Tibial artery (tissue), 4 donors: ENCODE measurements at places on chromosomes 7 and 10.

DNA sequence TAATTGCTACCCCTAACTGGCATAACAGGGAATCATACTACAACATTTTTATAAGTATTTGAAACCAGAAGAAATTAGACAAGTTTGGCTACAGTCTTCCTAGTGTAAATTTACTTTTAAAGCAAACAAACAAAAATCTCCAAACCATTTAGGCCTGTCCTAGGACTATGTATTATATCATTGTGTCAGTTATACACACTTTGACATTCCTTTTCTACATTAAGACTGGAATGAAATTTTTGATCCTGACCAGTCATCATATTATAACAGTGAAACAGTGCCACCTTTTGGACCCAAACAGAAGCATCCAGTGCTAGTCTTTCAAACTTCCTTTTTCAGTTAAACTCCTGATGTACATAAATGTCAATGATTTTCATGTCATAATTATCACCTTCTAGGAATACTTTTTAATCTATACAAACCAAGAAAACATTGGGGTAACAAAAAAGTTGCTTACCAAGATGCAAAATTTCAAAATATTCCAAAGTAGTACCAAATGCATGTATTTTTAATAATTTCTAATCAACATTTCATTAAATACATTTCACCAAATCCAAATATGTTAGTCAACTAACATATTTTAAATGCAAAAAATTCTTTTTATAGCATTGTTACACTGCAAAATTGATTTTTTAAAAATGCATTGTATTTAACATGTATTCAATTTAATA lies 75.7 kb downstream of the IMMP2L start:
- no peak for DNase-seq
- H3K4me1 ChIP-seq = no peaks in the 10 kb centered on the region
- H3K27ac ChIP-seq = no peak overlapping the region
- no peak overlapping the region for H3K4me3 ChIP-seq
- no peaks in the 10 kb centered on the region for H3K27me3 ChIP-seq

GRCh38 chr7:30553141-30553540 lies 41.5 kb upstream of the GARS1 start:
- H3K36me3 ChIP-seq = peaks cover 2% of the 10 kb centered on the region
- no peaks in the 10 kb centered on the region for H3K27me3 ChIP-seq
- no peak overlapping the region for H3K4me3 ChIP-seq
- no peak overlapping the region for H3K27ac ChIP-seq

GRCh38 chr10:33414841-33415240 lies 80.4 kb upstream of the NRP1 start:
- H3K27ac ChIP-seq = no peak overlapping the region
- H3K27me3 ChIP-seq = no peaks in the 10 kb centered on the region
- H3K4me3 ChIP-seq = no peak overlapping the region
- H3K4me1 ChIP-seq = no peaks in the 10 kb centered on the region
- DNase-seq = no peak

DNA sequence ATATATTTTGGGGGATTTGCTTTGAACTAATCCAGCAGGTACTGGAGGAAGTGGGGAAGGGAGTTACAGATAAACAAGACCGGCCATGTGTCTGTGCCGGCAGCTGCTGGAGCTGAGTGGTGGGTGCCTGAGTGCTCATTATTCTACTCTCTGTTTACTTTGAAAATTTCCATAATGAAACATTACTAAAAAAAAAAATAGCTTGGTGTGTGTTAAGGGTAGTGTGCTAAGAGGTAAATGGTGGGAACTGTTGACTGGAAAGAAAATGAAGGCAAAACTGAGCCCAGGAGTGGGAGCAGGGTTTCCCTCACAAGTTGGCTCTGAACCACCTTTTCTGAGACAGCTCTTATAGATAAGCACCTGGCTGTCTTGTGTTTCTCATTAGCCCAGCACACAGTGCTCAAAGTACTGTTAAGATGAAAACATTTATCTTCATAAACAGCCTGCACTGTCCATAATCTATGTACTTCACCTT lies 50.6 kb downstream of the PARD3 start:
- no peak for DNase-seq
- H3K36me3 ChIP-seq = no peaks in the 10 kb centered on the region
- no peak overlapping the region for H3K4me3 ChIP-seq
- peaks cover 18% of the 10 kb centered on the region for H3K4me1 ChIP-seq
- no peaks in the 10 kb centered on the region for H3K27me3 ChIP-seq

- no peaks in the 10 kb centered on the region for H3K27me3 ChIP-seq
- H3K27ac ChIP-seq = no peak overlapping the region
- no peak for DNase-seq
- H3K4me1 ChIP-seq = no peaks in the 10 kb centered on the region
- no peaks in the 10 kb centered on the region for H3K36me3 ChIP-seq
Observed at GRCh38 chr10:121426307-121426706, 171.9 kb downstream of the FGFR2 start.

DNA sequence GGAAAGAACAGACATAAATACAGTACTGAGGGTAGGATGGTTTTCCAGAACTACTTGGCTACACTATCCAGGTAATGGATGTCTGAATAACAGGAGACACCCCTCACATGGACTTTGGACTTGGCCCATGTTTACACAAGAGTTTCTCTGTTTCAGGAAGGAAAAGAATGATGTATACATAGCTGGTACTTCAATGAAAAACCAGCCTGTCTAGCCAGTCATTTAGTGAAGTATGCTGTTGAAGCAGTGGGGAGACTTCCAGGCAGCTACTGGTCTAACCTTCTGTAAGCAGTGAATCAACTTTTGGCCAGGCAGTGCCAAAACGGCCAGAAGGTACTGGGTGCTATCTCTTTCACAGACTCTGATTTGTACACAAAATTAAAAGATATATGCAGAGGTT lies 135.0 kb downstream of the MBL2 start:
- H3K27ac ChIP-seq = no peak overlapping the region
- DNase-seq = no peak
- no peaks in the 10 kb centered on the region for H3K27me3 ChIP-seq
- no peaks in the 10 kb centered on the region for H3K4me1 ChIP-seq
- H3K4me3 ChIP-seq = no peak overlapping the region

DNA sequence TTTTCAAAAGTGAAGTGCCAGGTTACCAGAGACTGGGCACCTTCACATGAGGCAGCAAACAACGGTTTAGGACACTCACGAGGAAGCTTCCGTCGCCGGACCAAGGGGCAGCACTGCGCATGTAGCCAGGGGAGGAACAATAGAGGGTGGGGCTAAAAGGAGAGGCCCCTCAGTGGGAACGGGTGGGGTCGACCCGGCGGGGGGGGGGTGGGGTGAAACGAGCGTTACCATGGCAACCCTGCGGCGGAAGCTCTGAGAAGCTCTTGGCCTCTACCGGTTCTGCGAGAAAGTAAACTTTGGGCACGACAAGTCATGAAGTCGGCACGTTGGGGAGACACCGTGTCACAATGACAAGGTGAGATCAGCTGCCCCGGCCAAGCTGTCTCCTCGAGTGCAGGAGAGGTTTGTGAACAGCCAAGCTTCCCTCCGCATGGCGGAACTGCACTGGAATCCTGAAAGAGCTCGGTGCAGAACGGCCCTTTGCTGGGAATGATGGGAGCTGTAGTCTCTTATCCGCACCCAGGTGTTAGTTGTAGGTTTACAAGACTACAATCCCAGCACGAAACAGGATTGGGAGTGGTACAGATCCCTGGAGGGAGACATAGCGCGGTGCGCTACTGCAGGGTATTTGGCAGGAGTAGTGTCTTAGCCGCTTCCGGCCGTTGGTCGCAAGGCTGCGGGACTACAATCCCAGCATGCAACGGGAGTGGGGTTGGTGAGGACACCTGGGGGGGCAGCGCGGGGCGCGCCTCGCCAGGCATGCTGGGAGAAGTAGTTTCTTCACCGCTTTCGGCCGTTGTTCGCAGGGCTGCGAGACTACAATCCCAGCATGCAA lies 72.8 kb upstream of the ZNF722 start:
- DNase-seq = peak; percentile 94
- no peaks in the 10 kb centered on the region for H3K36me3 ChIP-seq
- H3K27me3 ChIP-seq = peaks cover under 1% of the 10 kb centered on the region

DNA sequence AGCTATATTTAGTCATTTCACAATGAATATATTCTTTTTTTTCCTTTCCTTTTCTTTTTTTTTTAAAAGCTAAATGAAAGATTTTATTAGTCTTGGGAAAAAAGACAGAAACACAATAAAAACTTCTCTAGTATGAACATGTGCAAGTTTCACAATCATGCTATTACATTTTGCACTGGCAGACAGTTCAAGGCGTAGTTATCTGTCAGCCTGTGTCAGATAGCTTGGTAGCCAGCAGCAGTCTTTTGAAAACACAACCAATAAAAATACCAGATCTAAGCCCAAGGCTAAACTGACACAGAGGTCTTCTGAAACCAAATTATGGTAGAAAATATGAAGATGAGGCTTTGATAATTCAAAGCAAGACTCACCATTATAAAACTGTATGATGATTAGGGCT lies 205.8 kb upstream of the TEX47 start:
- H3K4me1 ChIP-seq = no peaks in the 10 kb centered on the region
- H3K4me3 ChIP-seq = no peak overlapping the region
- no peak for DNase-seq
- H3K36me3 ChIP-seq = no peaks in the 10 kb centered on the region
- no peaks in the 10 kb centered on the region for H3K27me3 ChIP-seq
- H3K27ac ChIP-seq = no peak overlapping the region

DNA sequence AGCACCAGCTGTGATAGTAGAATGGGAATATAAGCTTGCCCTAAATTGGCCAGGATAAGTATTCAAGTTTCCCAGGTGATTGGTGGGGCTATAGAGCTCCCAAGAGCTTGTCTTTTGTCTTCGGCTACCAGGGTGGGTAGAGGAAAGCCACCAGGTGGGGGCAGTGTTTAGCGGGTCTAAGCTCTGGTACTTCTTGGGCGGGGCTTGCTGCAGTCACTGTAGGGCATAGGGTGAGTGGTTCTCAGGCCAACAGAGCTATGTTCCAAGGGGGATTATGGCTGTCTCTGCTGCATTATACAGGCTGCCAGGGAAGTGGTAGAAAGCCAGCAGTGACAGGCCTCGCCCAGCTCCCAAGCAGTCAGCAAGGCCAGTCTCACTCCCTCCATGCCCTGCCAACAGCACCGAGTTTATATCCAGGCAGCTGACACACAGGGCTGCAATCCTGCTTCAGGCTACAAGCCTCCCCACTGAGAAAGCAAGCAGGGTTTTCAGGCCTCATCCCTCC lies 110.7 kb downstream of the ZNF467 start:
- H3K27me3 ChIP-seq = no peaks in the 10 kb centered on the region
- no peak overlapping the region for H3K4me3 ChIP-seq
- H3K27ac ChIP-seq = no peak overlapping the region
- no peaks in the 10 kb centered on the region for H3K4me1 ChIP-seq

DNA sequence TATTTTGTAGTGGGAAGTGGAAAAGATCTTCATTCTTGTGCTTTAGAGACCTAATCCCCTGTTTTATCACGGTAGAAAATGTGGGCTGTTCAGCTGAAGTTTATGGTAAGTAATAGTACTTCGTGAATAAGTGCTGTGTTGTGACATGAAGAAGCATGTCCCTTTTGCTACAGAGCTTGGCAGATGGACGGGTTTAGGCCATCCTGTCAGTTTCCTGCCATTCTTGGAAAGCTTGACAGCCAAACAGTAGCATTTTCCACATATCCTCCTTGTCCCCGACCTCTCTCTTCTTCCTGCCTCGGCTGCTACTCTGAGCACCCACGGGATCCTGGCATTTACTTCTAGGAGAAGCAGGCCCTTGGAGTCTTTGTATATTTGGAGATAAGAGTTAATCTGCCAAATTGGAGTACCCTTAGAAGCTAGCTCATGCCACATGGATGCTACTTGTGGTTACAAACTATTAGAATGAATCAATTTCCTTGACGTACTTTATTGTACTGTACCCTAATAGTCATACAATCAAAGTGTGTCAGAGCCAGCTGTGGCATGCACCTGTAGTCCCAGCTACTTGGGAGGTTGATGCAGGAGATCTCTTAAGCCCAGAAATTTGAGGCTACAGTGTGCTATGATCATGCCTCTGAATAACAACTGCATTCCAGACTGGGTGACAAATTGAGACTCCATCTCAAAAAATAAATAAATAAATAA lies 39.2 kb downstream of the PNLIPRP3 start:
- H3K4me1 ChIP-seq = no peaks in the 10 kb centered on the region
- H3K27ac ChIP-seq = no peak overlapping the region
- H3K36me3 ChIP-seq = no peaks in the 10 kb centered on the region

DNA sequence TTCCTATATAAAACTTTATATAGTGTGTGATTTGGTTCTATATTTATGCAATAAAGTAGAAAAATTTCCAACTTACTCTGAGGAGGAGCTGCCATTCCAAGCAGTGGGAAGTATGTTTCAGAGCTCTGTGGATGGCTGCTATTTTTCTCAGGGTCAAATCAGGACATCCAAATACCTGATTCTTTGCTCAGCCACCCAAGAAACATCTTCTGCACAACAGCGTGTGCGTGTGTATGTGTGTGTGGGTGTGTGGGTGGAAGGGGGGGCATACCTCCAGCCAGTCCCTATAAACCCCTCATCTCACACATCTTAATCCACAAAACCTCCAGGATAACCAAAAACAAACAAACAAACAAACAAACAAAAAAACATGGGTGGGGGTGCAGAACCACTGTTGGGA lies 66.3 kb upstream of the EMX2 start:
- no peak overlapping the region for H3K27ac ChIP-seq
- no peaks in the 10 kb centered on the region for H3K36me3 ChIP-seq
- no peaks in the 10 kb centered on the region for H3K27me3 ChIP-seq
- peaks cover 17% of the 10 kb centered on the region for H3K4me1 ChIP-seq
- DNase-seq = no peak
- H3K4me3 ChIP-seq = no peak overlapping the region

- peaks cover 69% of the 10 kb centered on the region for H3K36me3 ChIP-seq
- no peak overlapping the region for H3K27ac ChIP-seq
- no peak for DNase-seq
- no peaks in the 10 kb centered on the region for H3K4me1 ChIP-seq
Observed at GRCh38 chr10:119120413-119120867, 16.5 kb downstream of the DENND10 start.

- DNase-seq = no peak
- H3K4me1 ChIP-seq = no peaks in the 10 kb centered on the region
- no peak overlapping the region for H3K4me3 ChIP-seq
Observed at GRCh38 chr7:119010635-119011034, 786.1 kb downstream of the ANKRD7 start.
